ENCODE measurements at places on chromosomes 5 and 9.

DNA sequence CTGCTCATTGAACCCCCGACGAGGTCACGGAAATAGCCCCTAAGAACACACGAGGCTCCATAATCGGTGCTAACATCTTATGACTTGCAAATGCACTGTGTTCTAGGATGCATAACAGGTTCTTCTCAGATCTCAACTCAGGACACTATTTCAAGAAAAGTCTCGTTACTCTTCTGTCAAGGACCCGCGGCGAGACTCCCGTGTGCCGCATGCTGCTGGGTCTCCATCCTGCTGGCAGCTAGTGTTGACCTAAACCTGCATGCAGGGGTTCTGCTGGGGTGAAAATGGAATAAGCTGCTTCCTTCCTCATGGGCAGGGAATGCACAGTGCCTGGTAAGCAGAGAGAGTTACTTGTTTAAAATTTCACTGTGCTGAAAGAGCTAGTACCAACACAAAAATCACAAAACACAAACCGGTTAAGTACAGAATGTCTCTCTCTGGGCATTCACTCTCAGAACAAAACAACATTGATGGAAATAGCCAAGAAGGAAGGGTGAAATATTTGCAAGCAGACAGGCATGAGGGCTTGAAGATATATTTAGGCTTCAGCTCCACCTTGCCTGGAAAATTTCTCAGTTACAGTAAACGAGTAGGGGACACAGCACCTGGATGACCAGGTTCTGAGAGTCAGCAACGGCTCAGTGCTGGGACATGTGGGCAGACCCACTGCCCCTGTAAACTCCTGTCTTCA is 416.5 kb downstream of the GADD45G start:
- H3K27ac ChIP-seq = no peak overlapping the region
- no peak overlapping the region for H3K4me3 ChIP-seq
- no peak for DNase-seq
- H3K4me1 ChIP-seq = no peaks in the 10 kb centered on the region

- H3K4me3 ChIP-seq = peak overlapping the region; percentile 63
- no peaks in the 10 kb centered on the region for H3K27me3 ChIP-seq
- H3K36me3 ChIP-seq = no peaks in the 10 kb centered on the region
- H3K4me1 ChIP-seq = peaks cover 74% of the 10 kb centered on the region
Observed at GRCh38 chr5:136004436-136004835, 24.4 kb upstream of the TGFBI start.

- no peak overlapping the region for H3K27ac ChIP-seq
- H3K4me1 ChIP-seq = no peaks in the 10 kb centered on the region
- H3K36me3 ChIP-seq = no peaks in the 10 kb centered on the region
- no peak overlapping the region for H3K4me3 ChIP-seq
Observed at GRCh38 chr9:89398621-89399020, 80.3 kb downstream of the SECISBP2 start.

- peaks cover 29% of the 10 kb centered on the region for H3K4me1 ChIP-seq
- peak overlapping the region; percentile 77 for H3K27ac ChIP-seq
Observed at GRCh38 chr5:76372323-76373054, 30.6 kb upstream of the IQGAP2 start.

- H3K36me3 ChIP-seq = no peaks in the 10 kb centered on the region
- H3K4me1 ChIP-seq = peaks cover 11% of the 10 kb centered on the region
- no peak overlapping the region for H3K27ac ChIP-seq
- H3K4me3 ChIP-seq = no peak overlapping the region
- DNase-seq = no peak
Observed at GRCh38 chr9:93945400-93946337, 9.5 kb downstream of the BARX1 start.

DNA sequence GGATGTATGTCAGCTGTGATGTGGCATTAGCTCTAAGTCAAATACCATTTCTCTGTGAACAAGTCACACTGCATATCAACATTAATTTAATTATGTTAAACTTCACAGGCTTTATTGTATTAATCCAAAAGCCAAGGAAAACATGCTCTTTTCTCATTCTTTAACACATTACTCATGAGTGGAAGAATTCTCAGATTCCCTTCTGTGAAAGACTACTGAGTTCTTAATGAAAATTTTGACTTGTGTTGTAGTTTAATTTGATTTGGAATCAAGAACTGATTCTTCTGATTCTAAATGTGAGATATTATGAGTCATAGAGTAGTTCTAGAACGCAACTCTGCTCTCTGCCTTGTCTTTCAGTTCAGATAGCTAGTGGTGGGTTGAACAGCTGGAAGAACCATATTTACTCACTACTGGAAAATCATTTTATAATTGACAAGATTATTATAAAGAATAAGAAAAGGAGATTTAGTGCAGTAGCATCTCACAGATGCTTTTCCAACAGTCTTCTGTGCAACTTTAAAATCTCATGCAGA is 90.6 kb downstream of the VCAN start:
- H3K27me3 ChIP-seq = no peaks in the 10 kb centered on the region
- DNase-seq = no peak
- H3K4me1 ChIP-seq = peaks cover 27% of the 10 kb centered on the region
- no peak overlapping the region for H3K27ac ChIP-seq
- H3K36me3 ChIP-seq = peaks cover 7% of the 10 kb centered on the region

- DNase-seq = no peak
- no peak overlapping the region for H3K27ac ChIP-seq
- H3K4me3 ChIP-seq = peak overlapping the region; percentile 73
- H3K27me3 ChIP-seq = peaks cover 2% of the 10 kb centered on the region
Observed at GRCh38 chr9:625613-626012, 215.9 kb upstream of the DMRT1 start.

GRCh38 chr5:143024228-143024920 is 254.2 kb downstream of the ARHGAP26 start:
- no peak overlapping the region for H3K4me3 ChIP-seq
- H3K27ac ChIP-seq = no peak overlapping the region
- DNase-seq = no peak
- peaks cover 26% of the 10 kb centered on the region for H3K4me1 ChIP-seq
- H3K27me3 ChIP-seq = peaks cover 3% of the 10 kb centered on the region
- H3K36me3 ChIP-seq = no peaks in the 10 kb centered on the region

GRCh38 chr9:34279411-34279810 is 49.7 kb downstream of the KIF24 start:
- H3K4me3 ChIP-seq = no peak overlapping the region
- peaks cover 7% of the 10 kb centered on the region for H3K4me1 ChIP-seq
- H3K27ac ChIP-seq = no peak overlapping the region
- no peaks in the 10 kb centered on the region for H3K36me3 ChIP-seq
- DNase-seq = no peak
- H3K27me3 ChIP-seq = peaks cover 4% of the 10 kb centered on the region

GRCh38 chr5:135834639-135835529 is at the start of gene SLC25A48:
Gene SLC25A48 (plus strand): TSS chr5:135834663. CDS start chr5:135834848, 185 bp downstream.
- H3K27ac ChIP-seq = no peak within 1 kb of the TSS
- H3K4me3 ChIP-seq = peak within 1 kb of the TSS; percentile 24
- H3K4me1 ChIP-seq = peaks cover 5% of the 10 kb centered on the region
- no peak for DNase-seq
- H3K27me3 ChIP-seq = peaks cover 26% of the 10 kb centered on the region

DNA sequence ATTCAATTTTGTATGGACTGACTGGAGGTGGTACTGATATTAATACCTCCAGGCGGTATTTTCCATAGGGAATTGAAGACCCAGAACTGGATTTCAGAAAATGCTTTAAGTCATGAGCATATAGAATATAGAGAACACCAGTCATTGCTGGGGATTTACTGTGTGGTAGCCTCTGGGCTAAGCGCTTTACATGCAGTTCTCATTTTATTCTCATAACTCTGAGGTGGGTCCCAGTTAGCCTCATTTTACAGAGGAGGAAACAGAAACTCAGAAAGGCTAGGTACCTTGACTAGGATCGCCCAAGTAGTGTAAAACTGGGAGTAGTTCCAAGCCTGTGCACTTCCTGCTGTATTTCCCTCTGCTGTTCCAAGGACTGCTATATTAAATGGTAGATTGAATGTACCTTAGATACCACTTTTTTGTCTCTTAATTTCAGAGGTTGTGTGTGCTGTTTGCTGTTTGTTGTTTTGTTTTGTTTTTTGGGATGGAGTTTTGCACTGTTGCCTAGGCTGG is 13.8 kb downstream of the SLC44A1 start:
- H3K4me1 ChIP-seq = peaks cover 38% of the 10 kb centered on the region
- no peaks in the 10 kb centered on the region for H3K27me3 ChIP-seq
- peaks cover 4% of the 10 kb centered on the region for H3K36me3 ChIP-seq
- H3K4me3 ChIP-seq = no peak overlapping the region

- no peaks in the 10 kb centered on the region for H3K36me3 ChIP-seq
- H3K4me1 ChIP-seq = peaks cover 44% of the 10 kb centered on the region
- DNase-seq = no peak
- peaks cover 13% of the 10 kb centered on the region for H3K27me3 ChIP-seq
- H3K27ac ChIP-seq = peak overlapping the region; percentile 85
- peak overlapping the region; percentile 75 for H3K4me3 ChIP-seq
Observed at GRCh38 chr9:121567500-121568342, 68.1 kb upstream of the GGTA1 start.

- no peak overlapping the region for H3K4me3 ChIP-seq
- no peak for DNase-seq
- no peaks in the 10 kb centered on the region for H3K36me3 ChIP-seq
- H3K27ac ChIP-seq = no peak overlapping the region
- peaks cover 13% of the 10 kb centered on the region for H3K4me1 ChIP-seq
Observed at GRCh38 chr9:81771571-81771970, 82.2 kb upstream of the TLE1 start.

DNA sequence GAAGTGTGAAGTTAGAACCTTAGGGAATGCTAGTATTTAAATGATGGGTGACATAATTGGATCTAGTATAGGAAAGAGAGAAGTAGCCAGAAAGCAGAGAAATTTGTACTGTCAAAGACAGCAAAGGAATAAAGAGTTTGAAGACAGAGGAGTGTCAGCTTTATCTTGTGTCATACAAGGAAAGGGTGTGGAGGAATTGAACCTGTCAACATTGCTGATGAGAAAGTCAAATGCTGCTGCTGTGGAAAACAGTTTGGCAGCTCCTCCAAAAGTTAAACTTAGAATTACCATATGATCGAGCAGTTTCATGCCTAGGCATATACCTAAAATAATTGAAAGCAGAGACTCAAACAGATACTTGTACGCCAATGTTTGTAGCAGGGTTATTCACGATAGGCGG is 63.7 kb downstream of the DENND4C start:
- peaks cover 7% of the 10 kb centered on the region for H3K4me1 ChIP-seq
- H3K36me3 ChIP-seq = 0 out of 2 replicates have a peak, but pooled peaks cover 5% of the 10 kb centered on the region
- H3K4me3 ChIP-seq = no peak overlapping the region
- DNase-seq = no peak
- H3K27me3 ChIP-seq = no peaks in the 10 kb centered on the region

DNA sequence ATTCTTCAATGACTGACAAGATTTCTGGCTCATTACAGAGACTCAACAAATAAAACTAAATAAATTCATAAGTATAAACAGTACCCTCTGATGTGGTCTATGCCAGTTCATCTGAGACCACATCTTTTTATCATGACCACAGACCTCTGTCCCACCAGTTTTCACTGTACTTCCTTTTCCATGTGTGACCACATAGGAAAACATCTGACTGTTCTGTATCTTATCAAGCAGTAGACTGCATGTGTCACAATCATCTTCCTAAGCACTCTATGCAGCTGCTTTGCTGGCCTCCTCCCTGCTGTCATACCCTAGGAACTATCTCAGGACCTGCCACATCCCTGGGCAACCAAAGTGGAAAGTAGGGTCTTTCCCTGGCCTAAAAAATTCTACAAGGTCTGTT is 205.0 kb upstream of the ZNF462 start:
- H3K4me1 ChIP-seq = no peaks in the 10 kb centered on the region
- 0 out of 2 replicates have a peak, but pooled peaks cover 5% of the 10 kb centered on the region for H3K36me3 ChIP-seq
- no peak overlapping the region for H3K4me3 ChIP-seq
- no peak for DNase-seq
- H3K27ac ChIP-seq = no peak overlapping the region
- H3K27me3 ChIP-seq = no peaks in the 10 kb centered on the region

GRCh38 chr5:135491552-135492318 is 39.6 kb upstream of the TIFAB start:
- no peak for DNase-seq
- H3K4me3 ChIP-seq = no peak overlapping the region
- no peaks in the 10 kb centered on the region for H3K36me3 ChIP-seq
- peaks cover 8% of the 10 kb centered on the region for H3K27me3 ChIP-seq
- no peak overlapping the region for H3K27ac ChIP-seq

DNA sequence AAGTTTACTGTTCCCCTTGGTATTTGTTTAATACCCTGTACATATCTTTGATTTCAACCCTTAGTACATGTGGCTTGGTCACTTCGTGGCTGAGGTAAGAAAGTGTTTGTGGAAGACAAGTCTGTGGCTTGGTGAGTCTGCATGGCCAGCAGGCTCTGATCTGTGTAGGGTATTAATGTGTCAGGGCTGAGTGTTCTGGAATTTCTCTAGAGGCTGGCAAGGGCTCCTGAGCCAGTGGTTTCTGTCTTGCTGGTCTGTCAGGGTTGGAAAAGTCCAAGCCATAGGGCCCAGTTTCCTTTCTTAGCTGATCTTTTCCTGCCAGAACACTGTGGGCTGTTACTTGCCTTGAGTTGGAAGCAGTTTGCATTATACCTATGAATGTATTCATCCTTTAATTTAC is 48.0 kb upstream of the FBXL7 start:
- H3K4me3 ChIP-seq = no peak overlapping the region
- H3K27ac ChIP-seq = no peak overlapping the region
- H3K27me3 ChIP-seq = peaks cover 6% of the 10 kb centered on the region
- no peak for DNase-seq
- no peaks in the 10 kb centered on the region for H3K36me3 ChIP-seq

DNA sequence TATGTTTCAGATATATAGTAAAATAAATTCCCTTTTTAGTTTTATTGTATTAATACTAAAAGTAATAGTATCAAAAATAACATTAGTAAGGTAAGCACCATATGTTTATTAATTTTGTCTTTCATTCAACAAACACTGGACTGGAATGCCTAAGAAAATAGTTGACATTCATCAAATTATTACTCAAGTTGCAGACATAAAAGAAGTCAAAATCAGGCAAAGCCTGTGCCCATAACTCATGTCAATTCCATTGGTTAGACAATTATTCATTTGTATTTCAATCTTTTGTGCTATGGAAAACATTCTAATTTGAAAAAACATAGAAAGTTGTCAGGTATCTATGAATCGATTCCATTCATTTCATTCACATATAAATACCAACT is 158.9 kb downstream of the CEMIP2 start:
- H3K4me1 ChIP-seq = peaks cover 13% of the 10 kb centered on the region
- DNase-seq = no peak
- H3K36me3 ChIP-seq = no peaks in the 10 kb centered on the region
- no peak overlapping the region for H3K27ac ChIP-seq

DNA sequence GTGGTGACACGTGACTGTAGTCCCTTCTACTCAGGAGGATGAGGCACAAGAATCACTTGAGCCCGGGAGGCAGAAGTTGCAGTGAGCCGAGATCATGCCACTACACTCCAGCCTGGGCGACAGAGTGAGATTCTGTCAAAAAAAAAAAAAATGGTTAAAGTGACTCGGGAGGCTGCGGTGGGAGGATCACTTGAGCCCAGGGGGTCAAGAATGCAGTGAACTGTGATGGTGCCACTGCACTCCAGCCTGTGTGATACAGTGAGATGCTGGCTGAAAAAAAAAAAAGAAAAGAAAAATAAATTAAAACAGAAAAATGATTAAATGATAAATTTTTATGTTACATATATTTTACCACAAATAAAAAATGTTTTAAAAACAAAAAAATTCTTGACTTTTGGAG is 51.9 kb downstream of the KLF4 start:
- no peak overlapping the region for H3K4me3 ChIP-seq
- H3K27ac ChIP-seq = no peak overlapping the region
- 0 out of 2 replicates have a peak, but pooled peaks cover 4% of the 10 kb centered on the region for H3K4me1 ChIP-seq
- DNase-seq = no peak
- no peaks in the 10 kb centered on the region for H3K36me3 ChIP-seq
